ENCODE measurements at places on chromosomes 3 and 15. TPM values are rescaled to one million over a fixed set of nuclear protein-coding genes. Genes with fewer than 3 reads are reported as not detected.

Gene CCDC39
- under 0.01 TPM for total RNA-seq

Gene SEMA3G
- total RNA-seq, result 0.32 TPM

Gene GRM7
- not detected for total RNA-seq

Gene SERPINI2
- total RNA-seq, result not detected

Gene BFSP2
- total RNA-seq, result not detected

Gene PSTPIP1
- not detected for total RNA-seq

Gene CADPS
- not detected for total RNA-seq

Gene ADAMTS7
- 17.4 TPM for total RNA-seq

- no peak for DNase-seq
These were observed 32.8 kb upstream of the PRR20G start for GRCh38 chr3:127320529-127321121.

- peak; percentile 92 for DNase-seq
These were observed 95.3 kb downstream of the TMCO5A start for GRCh38 chr15:38029736-38030135.

DNA sequence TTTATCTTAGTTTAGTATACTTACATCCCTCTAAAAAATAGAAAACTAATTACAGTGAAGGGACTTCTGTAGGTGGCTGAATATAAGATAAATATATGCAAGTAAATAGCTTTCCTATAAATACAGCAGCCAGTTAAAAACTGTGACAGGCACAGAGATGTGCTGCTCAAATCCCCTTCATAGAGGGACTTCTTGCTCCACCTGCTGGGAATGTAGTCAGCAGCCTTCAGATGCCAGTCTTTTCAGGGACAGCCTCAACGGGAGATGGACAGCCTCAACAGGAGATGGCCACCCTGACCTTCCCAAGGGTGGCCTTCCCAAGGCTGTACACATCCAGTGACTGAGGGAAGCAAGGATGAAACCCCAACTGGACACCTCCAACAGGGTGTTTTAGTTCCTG lies 15.7 kb upstream of the PRR23E start:
- peak; percentile 2 for DNase-seq

GRCh38 chr3:60090548-60090947 lies 1040.7 kb upstream of the CFAP20DC start:
- no peak for DNase-seq

- peak; percentile 58 for DNase-seq
These were observed 284.4 kb downstream of the RBMS3 start for GRCh38 chr3:29565236-29565635.

GRCh38 chr3:139199421-139200010 lies 144.3 kb upstream of the MRPS22 start:
- peak; percentile 17 for DNase-seq

GRCh38 chr3:157469561-157470294 lies 33.1 kb downstream of the PTX3 start:
- no peak for DNase-seq

GRCh38 chr15:45326280-45326679 lies 52.1 kb downstream of the GATM start:
- no peak for DNase-seq

Data from fibroblast of villous mesenchyme (primary cell).